HuH-7 (cell line): ENCODE measurements at places on chromosomes 3 and 15.
A peak's percentile ranks its signal among the peaks of the same experiment; 100 is the strongest.

GRCh38 chr3:128354788-128355542 lies 111.7 kb downstream of the DNAJB8 start:
- no peak for DNase-seq

- DNase-seq = no peak
Measured at GRCh38 chr15:76328958-76329357, 7.6 kb upstream of the ISL2 start.

- no peak for DNase-seq
Measured at GRCh38 chr3:143182866-143183664, 63.5 kb downstream of the CHST2 start.

- no peak for DNase-seq
Measured at GRCh38 chr15:85164841-85165466, 183.3 kb downstream of the PDE8A start.

- peak; percentile 12 for DNase-seq
Measured at GRCh38 chr3:47512416-47513124, 942 bp downstream of the ELP6 start.

- DNase-seq = no peak
Measured at GRCh38 chr3:64539451-64540196, 148.2 kb downstream of the ADAMTS9 start.

GRCh38 chr3:179933914-179934313 lies 102.8 kb downstream of the PEX5L start:
- no peak for DNase-seq

DNA sequence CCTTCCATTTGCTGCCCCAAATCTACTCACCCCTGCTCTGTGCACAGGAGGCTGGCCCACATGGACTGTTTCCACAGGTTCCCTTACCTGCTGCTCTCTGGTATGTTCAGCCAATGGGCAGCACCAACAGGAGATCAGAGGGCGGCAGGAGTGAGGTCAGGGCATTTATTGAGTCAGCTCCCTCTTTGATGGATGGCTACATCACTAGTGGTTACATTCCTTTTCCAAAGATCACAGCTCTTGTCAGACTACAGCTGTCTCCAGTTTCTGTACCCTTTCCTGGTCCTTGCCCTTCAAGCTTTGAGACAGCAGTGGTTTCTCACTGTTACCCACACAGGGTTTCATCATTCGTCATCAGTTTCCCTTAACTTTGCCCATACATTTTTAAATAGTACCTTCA lies 325.1 kb downstream of the SUCLG2 start:
- no peak for DNase-seq

GRCh38 chr3:159482241-159482993 lies 506.2 kb upstream of the IL12A start:
- no peak for DNase-seq

DNA sequence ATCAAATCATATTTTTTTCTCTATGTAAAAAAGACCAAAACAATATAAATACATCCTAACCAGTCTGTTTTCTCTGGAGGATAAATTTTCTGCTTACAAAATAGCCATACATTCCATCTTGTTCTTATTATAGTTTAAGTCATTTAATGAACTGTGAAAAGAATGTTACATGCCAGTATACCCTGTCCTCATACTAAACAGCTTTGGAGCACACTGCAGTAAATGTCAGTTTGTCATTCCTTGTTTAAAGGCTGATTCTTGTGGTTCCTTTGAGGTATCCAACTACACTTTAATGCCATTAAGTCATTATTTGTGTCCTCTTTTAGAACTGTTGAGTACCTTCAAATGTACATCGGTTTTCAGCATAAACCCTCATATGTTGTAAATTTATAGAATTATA lies 52.7 kb upstream of the DCBLD2 start:
- no peak for DNase-seq

DNA sequence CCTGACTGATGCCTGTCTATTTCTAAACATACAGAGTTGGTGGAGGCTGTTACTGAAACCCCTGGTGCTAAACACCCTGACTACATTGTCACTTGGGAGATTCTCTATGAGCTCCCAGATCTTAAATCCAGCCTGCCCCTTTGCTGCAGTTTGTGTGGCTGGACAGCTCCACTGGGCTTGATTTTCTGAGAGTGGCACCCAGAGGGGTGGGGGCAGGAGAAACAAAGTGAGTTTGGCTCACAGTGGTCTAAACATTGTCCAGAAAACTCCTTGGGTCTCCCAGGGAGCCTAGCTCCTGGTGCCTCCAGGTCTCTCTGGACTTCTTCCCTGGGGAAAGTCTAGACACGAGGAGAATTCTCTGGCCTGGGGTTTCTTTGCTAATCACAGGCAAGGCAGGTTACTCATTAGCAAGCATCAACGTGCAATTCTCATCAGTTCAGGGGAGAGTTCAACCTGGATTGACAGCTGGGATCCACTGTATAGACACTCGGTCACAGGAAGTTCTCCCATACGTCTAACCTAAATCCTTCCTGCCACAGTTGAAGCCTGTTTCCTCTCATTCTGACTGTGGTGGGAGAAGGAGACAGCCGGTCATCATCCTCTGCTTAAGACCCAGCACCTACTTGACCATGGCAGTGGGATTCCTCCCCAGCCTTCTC lies 7.1 kb upstream of the DLL4 start:
- DNase-seq = no peak

DNA sequence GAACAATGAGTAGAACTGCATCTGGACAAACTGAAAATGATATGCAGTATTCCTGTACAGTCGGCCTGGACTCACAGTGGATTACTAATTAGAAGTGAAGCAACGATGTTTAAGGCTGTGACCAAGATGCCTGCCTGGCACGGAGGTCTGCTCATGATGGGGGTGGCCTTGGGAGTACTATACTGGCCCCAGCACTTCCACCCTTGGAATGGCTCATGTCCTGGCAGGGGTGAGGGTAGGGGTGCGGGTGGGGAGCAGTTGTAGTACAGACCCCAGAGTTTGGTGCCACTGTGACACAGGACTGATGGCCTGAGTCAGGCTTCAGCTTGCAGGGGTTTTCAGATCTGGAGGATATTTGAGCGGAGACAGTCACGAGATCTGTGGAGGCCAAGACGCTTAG lies 55.1 kb upstream of the ICE2 start:
- DNase-seq = no peak

DNA sequence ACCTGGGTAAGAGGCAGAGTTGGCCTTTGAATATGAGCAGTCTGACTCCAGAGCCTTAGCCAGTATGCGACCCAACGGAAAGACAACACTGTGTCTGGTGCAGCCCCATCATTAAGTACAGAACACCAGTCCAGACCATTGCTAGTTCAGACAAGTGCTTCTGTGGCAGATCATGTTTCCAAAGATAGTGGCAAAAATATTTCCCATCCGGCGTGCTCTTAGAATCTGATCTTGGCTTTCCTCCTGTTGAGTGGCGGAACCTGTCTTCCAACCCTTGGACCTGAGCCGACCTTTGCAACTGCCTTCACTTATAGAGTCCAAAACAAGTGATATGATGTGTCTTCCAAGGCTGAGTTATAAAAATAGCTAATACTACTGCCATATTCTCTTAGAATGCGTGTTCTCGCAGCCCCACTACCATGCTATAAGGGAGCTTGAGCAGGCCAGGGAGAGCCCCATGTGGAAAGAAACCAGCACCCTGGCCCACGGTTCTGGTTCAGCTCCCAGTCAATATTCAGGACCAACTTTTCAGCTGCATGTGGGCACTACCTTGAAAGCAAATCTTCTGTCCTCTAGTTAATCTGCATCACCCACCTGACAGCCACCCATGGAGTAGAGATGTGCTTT lies 322.4 kb upstream of the SLCO3A1 start:
- no peak for DNase-seq

GRCh38 chr3:72630327-72630968 lies 217.8 kb downstream of the SHQ1 start:
- no peak for DNase-seq

- no peak for DNase-seq
Measured at GRCh38 chr15:66186049-66186825, 67.3 kb downstream of the MEGF11 start.

- no peak for DNase-seq
Measured at GRCh38 chr15:45873781-45874180, 239.0 kb downstream of the SQOR start.
